Gastroesophageal sphincter (tissue), 4 donors: ENCODE measurements at places on chromosomes 7 and 10. TPM values are rescaled to one million over a fixed set of nuclear protein-coding genes. Genes with fewer than 3 reads are reported as not detected.
A peak's percentile ranks its signal among the peaks of the same experiment; 100 is the strongest.

DNA sequence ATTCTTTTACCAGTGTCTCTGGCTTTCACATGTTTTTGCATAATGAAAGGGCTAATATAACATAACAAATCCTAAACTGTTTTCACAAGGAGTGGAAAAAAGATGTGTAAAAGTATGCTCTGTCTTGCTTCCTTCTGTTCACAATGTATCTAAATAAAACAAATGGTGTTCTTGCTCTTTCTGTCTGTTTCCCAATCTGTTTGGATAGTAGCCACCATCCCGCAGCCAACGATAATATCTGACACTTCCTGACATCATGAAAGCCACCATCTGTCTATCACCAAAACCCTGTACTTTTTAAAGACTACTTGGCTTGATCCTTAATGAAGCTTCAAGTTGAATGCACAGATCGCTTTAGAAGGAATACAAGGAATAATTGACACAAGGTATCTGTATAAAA, 246.2 kb downstream of the ETV1 start:
- no peak for ATAC-seq

- ATAC-seq: peak; percentile 45
These were observed 7.2 kb downstream of the HOXA13 start for GRCh38 chr7:27192546-27193334.

- ATAC-seq: no peak
These were observed 41.7 kb downstream of the SP8 start for GRCh38 chr7:20744954-20745446.

GRCh38 chr10:78491812-78492211, 458.1 kb downstream of the RPS24 start:
- ATAC-seq: no peak

Gene ZYX
- total RNA-seq: 389 TPM

GRCh38 chr7:20441991-20442441, 111.3 kb downstream of the ITGB8 start:
- no peak for ATAC-seq

GRCh38 chr10:129049501-129049900, 417.5 kb upstream of the MGMT start:
- ATAC-seq: no peak

GRCh38 chr7:138784692-138785091, 13.1 kb upstream of the TMEM213 start:
- no peak for ATAC-seq

- no peak for ATAC-seq
These were observed 149.4 kb upstream of the KCND2 start for GRCh38 chr7:120123528-120123927.

DNA sequence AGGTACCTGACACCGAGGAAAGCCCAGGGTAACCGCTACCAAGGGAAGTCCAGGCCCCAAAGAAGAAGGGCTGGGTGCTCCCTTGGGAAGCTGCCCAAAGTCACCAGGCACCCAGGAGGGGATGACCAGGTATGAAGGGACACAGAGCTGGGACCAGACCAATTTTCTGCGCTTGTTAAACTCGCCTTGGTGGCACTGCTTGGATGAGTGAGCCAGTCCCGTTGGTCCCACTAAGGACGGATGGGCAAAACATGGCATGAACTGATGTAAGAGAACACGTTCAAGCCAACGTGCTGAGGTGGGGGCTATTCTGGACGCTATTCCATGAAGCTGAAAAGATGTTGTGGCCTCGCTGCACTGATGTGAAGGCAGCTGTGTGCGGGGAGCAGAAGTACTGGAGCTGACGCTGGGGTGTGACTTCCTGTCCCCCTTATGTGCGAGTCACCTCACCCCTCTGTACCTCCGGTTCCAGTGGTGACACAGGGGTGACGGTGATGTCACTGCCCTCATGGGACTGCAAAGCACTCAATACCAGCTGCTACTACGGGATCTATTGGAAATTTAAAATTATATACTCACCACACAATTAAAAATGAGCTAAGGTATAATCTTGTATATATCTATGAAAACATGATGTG, 73.6 kb downstream of the COBL start:
- ATAC-seq: no peak

DNA sequence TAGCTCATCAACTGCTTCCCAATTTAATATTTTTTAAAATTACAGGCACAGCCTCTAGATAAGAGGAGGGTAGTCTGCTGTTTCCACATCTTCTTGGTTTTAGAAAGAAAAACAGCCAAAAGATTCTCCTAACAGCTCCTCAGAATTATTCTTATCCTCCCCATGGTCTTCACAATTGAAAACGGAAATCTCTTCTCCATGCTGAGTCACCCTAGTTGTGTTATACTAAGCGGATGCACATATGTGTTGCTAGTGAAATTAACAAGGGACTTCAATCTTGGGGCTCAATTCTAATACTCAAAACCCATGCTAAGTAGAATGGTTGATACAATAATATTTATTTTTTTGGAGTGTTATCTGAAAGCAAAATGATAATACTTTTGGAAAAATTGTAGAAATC, 71.9 kb upstream of the NPY start:
- no peak for ATAC-seq

GRCh38 chr7:30813466-30813865, 42.2 kb downstream of the MINDY4 start:
- ATAC-seq: peak; percentile 46

DNA sequence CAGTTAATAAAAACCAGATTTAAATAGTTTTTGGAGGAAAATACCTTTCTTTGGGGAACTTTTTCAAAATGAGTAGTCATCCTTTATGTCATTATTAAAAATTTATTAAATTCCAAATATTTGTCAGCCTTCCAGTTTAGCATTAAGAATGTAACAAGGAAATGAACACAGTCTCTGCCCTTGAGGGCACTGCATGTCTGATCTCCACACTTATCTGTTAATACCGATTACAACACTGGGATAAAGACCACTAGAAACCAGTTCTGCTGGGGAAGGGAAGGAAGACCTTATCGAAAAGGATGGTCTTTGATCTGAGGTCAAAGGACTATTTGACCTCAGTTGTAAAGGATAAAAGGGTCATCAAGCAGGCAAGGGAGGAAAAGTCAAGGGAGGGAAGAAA, 320.0 kb downstream of the DOCK4 start:
- no peak for ATAC-seq

DNA sequence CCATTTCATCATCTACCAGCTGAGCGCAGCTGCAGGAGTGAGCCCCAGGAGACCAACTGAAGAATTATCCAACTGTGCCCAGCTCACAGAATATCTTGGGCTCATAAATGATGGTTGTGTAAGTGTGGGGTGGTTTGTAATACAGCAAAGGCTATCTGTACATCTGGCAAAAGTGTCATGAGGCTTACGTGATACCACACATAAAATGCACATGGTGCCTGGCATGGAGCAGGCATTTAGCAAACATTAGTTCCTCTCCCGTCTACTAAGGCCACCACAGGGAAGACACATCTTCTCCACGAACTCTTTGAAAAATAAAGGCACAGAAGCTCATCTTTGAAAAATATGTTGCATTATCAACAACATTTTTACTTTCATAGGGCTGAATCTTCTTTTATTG, 32.3 kb downstream of the AOAH start:
- no peak for ATAC-seq

DNA sequence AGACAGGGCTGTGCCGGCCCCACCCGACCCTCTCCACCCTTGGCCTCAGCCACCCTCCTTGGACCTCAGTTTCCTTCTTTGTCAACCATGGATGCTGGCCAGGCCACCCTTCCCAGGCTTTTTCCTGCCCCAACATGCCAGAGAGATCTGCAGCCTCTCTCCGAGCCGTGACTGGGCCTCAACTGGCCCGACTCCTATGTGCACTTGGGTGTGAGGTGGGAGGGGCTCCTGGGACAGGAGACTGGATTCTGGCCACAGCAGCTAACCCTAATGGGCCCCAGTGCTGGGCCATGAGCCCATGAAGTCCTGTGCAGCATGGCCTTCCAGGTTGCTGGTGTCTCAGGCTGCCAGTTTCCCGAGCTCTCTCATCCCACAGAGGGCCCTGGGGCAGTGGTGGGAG, 47.7 kb upstream of the PCBD1 start:
- ATAC-seq: no peak

Gene CNPY1
- not detected for total RNA-seq

Gene SEMA3E
- 42.6 TPM for total RNA-seq

Gene PALD1
- 15.9 TPM for total RNA-seq

Gene TMEM176B
- 45.9 TPM for total RNA-seq

DNA sequence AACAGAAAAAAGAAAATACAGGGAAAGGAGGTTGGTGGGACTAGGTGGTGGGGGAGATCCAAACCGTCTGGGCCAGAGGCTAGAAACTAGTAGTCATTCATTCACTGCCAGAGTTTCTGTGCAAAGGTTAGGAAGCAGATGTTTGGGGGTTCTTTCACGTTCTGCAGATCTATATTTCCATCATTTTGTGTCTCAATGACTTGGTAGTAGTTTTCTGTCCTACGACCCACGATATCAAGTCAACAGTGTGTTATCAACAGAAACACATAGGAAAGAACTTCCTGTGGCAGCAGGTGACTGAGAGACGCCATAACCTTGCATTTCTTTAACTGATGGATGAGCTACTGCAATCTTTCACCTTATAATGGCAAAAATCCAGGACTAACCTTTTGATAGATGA, 1.8 kb downstream of the CEP55 start:
- no peak for ATAC-seq

- no peak for ATAC-seq
These were observed 103.6 kb upstream of the EGR2 start for GRCh38 chr10:62919776-62920175.

Gene GIMAP7
- 5.1 TPM for total RNA-seq

DNA sequence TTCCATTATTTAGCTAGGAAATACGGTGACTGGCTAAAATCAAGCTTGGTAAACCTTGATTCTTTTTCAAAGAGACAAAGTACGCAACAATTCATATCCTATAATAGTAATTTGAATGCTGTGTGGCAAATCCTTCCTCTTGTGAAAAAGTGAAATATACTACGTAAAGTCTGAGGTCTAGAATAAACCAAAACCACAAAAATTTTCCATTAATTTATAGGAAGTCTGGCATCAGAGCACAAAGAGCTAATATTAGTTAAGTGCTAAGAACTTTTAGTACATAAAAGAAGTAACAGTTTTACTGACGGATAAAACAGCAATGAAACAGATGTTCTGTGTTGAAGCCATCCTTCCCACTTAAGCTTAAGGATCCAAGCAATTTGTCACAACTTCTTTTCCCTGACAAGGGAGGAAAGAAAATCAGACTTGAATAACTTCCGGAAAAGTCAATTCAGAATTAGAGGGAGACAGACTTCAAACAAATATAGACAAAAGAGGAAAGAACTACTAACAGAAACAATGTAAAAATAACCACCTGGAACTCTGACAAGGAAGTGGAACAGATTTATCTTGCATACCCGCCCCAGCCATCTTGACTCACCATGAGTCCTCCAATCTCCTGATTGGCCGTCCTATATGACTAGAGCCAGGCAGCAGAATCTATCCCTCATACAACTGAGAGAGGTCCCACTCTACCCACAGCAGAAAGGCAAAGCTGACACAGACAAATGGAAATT, 34.6 kb downstream of the RHEB start:
- no peak for ATAC-seq
